Hematopoietic multipotent progenitor cell (in vitro differentiated cells): ENCODE measurements at places on chromosomes 6 and 20.

DNA sequence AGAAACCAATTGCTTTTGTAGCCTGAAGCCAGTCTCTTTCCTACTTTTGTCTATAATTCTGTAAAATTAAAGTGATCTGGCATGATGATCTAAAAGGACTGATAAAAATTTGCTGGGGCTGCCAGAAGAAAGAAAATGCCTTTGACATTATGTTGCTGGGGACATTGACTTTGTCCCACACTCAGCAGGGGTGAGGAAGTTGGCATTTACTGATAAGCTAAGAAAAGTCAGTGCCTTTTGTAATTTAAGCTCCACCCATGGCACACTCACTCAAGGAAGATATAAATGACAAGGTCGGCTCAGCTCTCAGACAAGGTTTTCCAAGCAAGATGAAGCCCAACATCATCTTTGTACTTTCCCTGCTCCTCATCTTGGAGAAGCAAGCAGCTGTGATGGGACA is at the start of gene SEMG1:
Gene SEMG1 (plus strand): TSS at position 309 of the 400 bp plus-strand sequence. CDS start 21 bp downstream, at position 330.
- DNase-seq = peak; percentile 8

DNA sequence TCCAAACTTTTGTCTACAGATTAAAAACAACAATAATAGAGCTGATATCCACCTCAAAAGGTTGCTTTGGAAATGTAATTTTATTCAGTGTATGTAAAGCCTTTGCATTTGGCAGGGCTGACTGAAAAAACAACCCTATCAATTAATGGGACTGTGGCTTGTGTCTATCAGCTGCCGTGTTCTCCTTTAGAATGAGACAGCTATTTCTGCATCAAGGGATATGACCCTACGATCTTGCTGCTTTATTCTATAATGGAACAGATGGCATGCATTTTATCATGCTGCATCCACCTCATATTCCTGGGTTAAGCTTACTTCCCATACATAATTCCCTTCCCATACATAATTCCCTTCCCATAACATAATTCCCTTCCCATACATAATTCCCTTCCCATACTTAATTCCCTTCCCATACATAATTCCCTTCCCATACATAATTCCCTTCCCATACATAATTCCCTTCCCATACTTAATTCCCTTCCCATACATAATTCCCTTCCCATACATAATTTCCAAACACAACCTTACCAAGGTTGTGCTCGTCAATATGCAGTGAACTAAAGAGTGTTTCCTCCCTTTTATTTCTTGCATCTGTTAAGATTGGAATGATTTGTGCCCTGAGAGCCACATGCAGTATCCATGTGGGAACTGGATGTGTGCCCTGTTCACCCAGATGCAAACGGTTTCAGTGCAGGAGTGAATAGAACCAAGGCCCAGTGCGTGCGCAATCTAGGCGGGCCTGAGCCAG is 26.8 kb downstream of the SERPINB6 start:
- no peak for DNase-seq

- no peak for DNase-seq
Observed at GRCh38 chr6:65091561-65091960, 615.5 kb downstream of the EYS start.

DNA sequence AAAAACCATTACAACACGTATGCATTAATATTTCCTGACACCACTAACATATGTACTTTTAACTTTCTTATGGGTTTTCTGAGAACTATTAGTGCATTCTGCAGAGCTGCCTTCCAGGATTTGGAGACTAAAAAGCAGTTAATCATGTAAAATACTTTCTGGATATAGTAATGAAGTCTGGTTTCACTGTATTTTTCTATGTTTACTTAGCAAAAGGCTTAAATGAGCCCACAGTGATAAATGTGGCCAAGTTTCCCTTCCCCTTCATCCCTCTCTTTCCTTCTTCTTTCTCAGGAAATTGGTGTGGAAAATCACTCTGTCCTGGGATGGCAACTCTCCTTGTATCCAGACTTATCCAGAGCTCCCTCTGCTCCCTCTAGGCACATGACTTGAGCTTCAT is 29.7 kb upstream of the ENPP1 start:
- no peak for DNase-seq

DNA sequence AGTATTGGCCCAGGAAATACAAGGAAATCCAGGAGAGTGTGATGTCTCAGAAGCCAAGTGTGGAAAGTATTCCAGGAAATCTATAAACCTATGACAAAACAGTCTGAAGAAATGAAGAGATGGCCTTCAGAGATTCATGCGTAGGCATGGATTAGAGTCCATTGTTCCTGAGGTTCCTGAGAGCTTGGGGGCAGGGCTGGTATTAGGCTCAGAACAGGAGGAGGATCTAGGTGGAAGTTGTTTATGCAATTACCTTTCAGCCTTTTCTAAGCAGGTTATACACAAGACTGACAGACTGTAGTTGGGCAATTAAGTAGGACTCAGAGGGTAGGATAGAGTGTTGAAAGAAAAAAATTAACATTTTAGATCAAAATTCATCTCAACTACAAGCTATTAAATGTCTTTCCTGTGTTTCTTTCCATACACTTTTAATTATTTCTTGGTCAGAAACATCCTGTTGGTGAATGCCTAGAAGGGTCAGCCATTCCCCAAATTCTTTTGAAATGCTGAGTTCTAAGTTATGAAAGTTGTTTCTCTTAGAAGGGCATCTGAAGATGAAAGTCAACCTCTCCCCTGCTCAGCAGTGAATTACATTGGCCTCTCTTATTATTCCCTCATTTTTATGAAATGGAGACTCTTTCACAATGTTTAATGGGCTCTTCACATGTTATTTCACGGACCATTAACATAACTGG is 201.2 kb upstream of the MYLIP start:
- no peak for DNase-seq

DNA sequence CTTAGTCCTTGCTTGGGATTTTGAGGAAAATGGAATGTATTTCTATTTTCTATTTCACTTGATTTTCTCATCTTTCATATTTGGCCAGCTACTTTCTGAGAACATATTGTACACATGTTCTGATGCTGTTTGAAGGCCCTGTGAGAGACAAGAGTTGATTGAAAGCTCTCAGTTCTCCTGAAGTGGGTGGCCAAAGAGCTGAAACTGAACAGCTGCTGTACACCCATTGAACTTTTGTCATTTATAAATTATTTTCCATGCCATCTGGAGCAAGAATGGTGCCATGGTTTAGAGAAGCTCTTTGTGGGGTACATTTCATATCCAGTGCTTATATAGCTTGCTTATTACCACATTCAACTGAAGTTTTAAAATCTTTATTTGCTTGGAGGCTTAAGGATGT is 298.3 kb downstream of the PRL start:
- no peak for DNase-seq

DNA sequence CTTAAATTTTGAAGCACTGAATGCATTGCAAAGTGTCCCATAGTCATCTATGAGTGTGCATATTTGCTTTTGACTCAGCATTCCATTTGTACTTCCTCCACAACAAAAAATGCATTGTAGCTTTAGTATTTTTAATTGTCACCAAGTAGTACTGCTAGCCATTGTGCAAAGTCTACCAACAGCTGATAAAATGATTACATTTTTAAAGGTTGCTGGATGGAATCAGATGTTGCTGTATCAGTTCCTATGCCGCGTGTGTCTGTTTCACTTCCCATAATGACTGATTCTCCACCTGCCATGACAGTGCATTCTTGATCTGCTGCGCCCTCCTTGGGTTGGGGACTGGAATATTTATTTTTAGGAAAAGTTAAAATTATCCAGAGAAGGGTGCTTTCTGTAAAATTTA is 41.2 kb downstream of the SLX4IP start:
- no peak for DNase-seq

DNA sequence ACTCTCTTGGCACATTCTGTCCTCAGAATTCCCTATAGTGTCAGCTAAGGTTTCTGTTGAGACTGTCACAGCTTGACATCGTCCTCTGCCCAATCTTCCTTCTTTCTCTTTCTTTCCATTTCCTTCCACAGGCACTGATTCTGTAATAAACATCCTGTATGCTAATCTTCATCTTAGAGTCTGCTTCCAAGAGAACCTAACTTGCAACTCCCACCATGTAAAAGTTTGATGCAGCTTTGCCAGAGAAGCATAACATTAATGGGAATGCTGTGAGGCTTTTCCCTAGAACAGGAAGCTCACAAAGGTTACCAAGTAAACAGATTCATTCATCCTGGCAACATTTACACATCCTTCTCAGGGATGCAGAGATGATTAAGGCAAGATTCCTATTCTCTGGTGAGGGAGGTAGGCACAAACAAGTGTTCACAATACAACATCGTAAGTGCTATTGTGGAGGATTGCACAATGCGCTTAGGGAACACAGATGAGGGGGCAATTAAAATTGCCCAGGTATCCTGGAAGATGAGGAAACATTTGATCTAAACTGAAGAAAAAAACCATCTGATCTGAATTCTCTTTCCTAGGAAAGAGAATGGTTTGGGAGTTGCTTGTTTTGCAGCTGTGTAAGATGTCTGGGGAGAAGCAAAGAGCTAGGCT is 74.7 kb downstream of the GRM1 start:
- no peak for DNase-seq
